Psoas muscle (tissue), 8 donors: ENCODE measurements at places on chromosomes 5 and 9. TPM values are rescaled to one million over a fixed set of nuclear protein-coding genes. Genes with fewer than 3 reads are reported as not detected.

The DELE1 gene
- 40.5 TPM for total RNA-seq

The PPP3R2 gene
- total RNA-seq = not detected

The RNF180 gene
- total RNA-seq = 7.9 TPM

The GMCL2 gene
- not detected for total RNA-seq

GRCh38 chr9:130555968-130556367, 23.4 kb upstream of the FUBP3 start:
- H3K36me3 ChIP-seq = no peaks in the 10 kb centered on the region
- no peak for DNase-seq
- no peaks in the 10 kb centered on the region for H3K4me1 ChIP-seq
- no peak overlapping the region for H3K4me3 ChIP-seq
